ENCODE measurements at places on chromosomes 7 and 10.

DNA sequence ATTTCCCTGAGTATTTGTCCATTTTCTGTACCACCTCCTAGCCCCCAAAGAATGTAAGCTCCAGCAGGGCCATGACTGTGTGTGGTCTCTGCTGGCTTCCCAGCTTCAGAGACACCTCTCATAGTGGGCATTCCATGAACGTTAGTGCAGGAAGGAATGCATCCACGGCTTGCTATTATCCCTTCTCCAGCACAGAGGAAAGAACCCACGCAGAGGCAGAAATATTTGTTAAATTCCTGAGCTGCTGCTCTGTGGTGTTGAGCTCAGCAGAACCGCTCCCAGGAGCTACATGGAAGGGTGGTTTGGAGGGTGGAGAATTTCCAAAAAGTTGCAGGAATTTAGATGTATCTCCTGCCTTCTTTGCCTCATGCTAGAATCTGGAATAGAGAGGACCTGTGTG, 275.2 kb downstream of the POU6F2 start:
- DNase-seq: no peak

- no peak for DNase-seq
Observed at GRCh38 chr7:95056107-95056739, 148.8 kb downstream of the PPP1R9A start.

GRCh38 chr7:4164556-4164955, 517.5 kb upstream of the FOXK1 start:
- no peak for DNase-seq

DNA sequence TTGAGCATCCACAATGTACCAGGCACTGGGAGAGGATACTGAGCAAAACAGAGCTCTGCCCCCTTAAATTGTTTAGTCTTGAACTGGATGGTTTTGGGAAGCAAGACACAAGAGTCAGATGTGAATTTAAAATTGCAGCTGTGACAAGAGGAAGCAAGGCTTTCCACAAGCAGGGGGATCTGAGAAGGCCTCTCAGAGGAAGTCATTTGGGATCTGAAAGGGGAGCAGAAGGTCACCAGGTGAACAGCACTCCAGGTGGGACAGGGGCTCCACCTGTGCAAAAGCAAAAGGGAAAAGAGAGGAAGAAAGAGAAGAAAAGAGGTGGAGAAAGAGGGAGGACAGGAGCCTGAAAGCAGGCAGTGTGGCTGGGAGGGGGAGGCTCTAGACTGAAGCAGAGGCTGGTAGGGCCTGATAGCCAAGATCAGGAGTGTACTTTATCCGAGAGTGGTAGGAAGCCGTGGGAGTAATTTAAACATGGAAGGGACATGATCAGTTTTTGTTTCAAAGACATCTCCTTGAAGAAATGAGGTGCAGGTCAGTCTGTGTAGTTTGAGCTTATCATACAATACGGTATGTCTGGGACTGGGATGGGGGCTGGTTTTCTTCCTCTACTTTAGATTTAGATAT, 76.1 kb upstream of the DUSP5 start:
- DNase-seq: no peak

DNA sequence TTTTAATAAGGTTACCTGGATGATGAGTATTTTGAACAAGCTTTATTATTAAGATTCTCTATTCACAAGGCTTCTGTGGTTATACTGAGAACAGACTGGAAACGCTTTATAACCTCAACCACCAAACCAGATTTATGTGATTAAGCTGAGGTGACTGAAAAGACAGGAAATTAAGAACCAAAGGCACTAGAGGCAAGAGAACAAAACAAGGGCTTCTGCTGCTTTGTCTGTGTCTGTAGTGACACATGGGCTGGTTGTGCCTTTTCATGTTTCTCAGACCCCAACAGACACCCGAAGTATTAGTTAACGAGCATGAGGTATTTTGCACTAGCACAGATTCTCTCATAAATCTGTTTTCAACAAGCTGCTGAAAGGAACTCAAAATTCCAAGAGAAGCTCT, 64.4 kb downstream of the RAPGEF5 start:
- DNase-seq: no peak

- DNase-seq: no peak
Observed at GRCh38 chr7:110090110-110090820, 1000.7 kb upstream of the LRRN3 start.

DNA sequence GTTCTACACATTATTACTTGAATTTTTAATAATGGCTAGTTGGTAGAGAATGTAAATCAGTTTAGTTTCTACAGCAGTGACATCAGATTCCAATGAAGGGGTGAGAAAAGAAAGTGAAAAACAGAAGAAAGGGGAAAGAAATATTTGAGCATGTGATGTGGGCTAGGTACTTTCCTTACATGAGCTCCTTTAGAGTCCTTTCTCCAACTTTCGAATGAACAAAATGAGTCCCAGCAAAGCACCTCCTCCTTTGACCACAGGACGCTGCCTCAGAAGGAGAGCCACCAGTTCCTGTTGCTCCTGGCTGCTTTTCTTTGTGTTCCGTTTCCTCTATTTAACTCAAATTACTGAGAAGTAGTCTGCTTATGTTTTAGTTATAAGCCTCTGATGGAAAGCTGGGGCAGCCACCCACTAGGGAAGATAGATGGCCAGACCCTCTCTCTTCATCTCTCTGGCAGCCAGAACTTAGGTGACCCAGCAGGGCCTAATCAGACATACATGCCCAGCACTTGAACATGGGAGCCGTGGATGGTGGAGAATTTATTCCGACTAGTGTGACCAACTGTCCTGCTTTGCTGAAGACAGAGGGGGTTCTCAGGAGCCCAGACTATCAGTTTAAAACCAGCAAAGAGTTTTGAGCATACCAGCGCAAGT, 82.4 kb upstream of the NME8 start:
- no peak for DNase-seq

DNA sequence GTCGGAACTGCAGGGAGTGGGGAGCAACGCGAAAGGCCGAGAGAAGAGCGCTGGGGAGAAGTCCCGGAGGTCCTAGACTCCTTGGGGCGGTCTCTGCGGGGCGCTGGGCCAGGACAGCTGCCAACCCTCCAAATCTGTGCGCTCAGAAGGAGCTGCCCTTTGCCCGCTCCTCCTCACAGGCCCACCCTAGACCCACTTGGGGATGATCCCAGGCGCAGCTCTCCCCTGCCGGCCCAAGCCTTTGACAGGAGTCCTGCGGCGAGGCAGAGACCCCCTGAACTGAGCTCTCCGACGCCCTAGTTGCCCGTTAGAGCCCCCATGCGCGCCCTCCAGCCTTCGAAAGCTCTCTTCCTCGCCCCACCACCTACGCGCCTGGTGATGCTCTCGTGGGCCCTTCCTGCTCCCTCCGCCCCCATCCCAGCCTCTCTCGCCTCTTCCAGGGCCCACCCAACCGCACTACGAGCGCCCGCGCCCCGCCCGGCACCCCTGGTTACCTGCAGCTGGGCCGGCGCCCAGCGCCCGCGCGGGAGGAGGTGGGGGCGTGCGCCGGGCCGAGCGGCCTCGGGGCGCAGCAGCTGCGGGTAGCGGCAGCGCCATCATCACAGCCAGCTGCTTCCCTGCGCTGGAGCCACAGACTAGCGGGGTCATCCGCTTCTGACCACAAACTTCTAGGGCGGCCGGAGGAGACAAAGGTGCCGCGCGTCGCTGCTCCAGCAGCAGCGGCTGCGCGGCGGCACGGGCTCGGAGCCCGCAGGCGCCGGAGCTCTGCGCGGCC, 353.4 kb downstream of the DNAJB6 start:
- DNase-seq: no peak
